ENCODE measurements at places on chromosomes 1 and 21.

GRCh38 chr1:103256490-103256889 is 148.2 kb upstream of the COL11A1 start:
- DNase-seq, result no peak

DNA sequence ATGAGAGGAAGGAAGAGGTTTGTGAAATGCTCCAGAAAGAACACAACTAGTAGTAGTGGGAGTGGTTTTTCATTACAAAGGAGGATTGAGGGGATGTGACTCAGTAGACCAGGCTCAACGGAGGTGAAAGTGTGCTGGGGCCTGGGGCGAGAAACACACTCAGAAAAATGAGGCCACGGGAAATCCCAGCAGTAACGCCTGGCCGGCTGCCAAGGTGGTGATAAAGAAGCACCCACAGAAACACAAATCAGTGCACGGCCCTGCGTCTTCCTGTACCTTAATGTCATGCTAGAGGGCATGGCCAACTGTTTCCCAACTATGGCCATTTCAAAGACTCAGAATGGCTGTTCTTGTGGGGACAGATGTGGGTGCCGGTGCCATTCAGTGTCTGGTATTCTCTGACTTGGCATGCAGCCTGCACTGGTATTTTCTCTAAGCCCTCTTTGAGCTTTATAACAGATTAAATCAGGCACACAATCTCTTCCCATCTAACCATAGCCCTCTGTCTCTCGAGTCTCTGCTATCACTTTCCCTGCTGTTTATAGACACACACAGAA is 38.2 kb downstream of the URB2 start:
- DNase-seq, result peak; percentile 65

GRCh38 chr1:199081739-199082138 is 442.9 kb downstream of the PTPRC start:
- DNase-seq, result no peak

DNA sequence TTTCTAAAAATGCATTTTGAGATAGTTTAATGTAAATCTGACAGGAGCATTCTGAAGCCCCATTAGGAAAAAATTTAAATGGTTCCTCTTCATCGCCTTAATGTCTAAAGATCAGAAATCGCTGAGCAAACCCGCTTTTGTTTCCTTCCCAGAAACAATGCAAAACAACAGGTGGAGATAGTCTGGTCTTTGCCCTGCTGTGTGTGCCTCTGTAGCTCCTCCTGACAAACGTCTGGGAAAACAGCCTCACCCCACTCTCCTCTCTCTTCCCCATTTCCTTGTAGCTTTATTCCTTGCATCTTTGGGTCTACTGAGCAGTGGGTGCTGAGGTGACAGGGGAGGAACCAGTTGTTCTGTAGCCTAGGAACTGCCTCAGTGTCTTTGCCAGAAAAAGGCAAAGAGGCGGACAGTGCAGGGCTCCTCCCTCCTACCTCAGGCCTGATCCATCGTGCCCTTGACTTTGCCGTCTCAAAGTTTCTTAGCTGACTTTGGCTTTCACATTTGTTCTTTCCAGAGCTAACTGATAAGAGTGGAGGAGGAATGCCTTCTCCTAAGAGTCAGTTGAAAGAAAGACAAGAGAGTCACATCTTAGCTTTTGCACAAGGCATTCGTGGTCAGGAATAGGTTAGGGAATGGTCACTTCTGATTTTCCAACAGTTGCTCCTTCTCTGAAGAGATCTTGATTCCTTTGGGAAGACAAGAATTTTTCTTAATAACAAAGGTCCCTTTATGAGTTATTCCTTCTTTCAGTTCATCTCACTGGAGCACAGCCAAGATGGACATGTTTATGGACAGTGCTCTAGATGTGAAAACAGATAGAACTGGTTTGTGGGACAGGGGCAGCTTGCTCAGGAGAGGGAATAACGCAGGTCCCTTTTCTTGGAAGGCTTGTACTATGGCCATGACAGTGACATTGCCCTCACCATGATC is 24.9 kb downstream of the SYT11 start:
- DNase-seq, result no peak

GRCh38 chr1:104402178-104402577 is 652.5 kb downstream of the AMY1C start:
- DNase-seq, result no peak

GRCh38 chr1:213061263-213061662 is 10.2 kb downstream of the RPS6KC1 start:
- DNase-seq, result no peak

Data from activated CD8-positive, alpha-beta memory T cell treated with anti-CD3 and anti-CD28 coated beads for 48 hours (primary cell).